ENCODE measurements at places on chromosomes 5 and 9.

DNA sequence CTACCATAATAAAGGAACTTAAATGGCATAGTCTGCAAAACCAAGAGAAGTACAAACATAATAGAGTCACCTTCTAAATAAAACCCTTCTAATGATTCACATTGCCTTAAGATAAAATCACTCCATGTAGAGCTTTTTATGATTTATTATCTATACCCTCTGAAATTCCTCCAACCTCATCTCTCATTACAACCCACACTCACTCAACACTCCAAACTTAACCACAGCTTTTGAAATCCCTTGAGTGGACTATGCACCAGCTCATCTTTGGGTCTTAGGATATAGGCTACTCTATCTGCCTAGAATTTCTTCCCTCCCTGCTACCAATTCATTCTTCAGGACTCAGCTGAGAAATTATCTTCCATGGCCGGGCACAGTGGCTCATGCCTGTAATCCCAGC lies 122.5 kb downstream of the CETN3 start:
- no peak for DNase-seq

- DNase-seq, result no peak
Observed at GRCh38 chr5:3007577-3007976, 256.1 kb upstream of the IRX2 start.

DNA sequence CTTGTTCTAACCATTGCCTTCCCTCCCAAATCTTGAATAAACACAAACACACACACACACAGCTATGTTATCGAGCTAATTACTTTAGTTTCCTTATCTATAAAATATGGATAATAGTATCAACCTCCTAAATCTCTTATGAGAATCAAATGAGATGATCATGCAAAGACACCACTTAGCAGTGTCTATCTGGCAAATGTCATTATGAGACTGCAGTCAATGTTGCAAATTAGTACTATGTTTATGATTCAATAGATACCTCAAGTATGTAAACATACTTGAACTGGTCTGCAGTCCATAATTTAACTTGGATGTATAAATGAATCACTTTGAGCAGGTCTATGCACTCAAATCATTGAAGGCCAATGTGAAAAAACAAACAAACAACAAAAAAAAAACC lies 22.2 kb upstream of the ERAP2 start:
- no peak for DNase-seq

DNA sequence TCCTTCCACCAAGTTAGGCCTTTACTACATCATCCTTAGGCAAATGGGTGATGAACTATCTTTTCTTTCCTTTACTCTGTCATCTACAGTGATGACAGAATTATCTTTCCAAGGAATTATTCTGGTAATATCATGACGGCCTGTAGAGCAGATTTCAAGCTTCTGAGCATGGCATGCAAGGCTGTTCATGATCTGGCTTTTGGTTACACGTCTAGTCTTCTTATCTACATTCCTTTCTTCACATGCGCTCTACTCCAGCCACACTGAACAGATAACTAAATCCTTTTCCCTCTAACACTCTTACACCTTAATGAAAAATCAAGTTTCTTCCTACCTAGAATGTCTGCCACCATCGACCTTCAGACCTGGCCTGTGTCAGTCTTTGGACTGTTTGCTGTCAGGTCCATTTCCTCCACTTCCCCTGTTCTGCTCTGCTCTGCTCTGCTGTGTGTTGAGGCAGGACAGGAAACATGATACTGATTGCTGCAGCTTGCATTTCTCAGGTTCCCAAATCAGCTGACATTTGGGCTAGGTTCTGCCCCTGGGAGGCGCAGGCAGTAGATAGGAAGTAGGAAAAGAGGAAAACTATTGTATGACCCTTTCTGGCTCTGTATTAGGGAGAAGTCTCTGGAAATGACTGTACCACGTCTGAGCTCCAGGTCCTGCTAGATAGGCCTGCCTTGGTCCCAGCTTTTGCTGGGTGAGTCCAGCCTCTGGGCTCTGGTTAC lies 4.2 kb downstream of the SCGB3A2 start:
- no peak for DNase-seq

GRCh38 chr9:137764981-137765380 lies 112.6 kb upstream of the CACNA1B start:
- no peak for DNase-seq

- no peak for DNase-seq
Observed at GRCh38 chr5:173448856-173449255, 120.6 kb upstream of the STC2 start.

DNA sequence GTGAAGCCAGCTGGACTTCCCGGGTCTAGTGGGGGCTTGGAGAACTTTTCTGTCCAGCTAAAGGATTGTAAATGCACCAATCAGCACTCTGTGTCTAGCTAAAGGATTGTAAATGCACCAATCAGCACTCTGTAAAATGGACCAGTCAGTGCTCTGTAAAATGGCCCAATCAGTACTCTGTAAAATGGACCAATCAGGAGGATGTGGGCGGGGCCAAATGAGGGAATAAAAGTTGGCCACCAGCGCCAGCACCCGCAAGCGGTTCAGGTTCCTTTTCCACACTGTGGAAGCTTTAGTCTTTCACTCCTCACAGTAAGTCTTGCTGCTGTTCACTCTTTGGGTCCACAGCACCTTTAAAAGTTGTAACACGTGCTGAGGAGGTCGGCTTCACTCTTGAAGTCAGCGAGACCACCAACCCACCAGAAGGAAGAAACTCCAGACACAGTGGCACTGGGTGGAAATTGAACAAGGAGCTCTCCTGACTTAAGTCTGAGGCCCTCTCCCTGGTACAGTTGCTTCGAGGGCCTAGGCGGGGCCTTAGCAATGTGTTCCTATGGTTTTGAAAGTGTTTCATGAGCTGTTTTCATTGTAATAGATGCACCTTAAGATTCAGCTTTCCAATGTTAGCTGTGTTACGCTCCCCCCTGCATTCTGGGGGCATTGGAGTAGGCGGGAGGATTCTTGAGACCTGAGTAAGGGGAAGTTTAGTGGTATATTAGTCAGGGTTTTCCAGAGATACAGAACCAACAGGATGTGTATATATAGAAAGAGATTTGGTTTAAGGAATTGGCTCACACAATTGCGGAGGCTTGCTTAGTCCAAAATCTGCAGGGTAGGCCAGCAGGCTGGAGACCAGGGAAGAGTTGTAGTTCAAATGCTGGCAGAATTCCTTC lies 21.5 kb upstream of the MYO10 start:
- DNase-seq, result no peak

- no peak for DNase-seq
Observed at GRCh38 chr5:81909677-81910076, 62.1 kb upstream of the ATG10 start.

DNA sequence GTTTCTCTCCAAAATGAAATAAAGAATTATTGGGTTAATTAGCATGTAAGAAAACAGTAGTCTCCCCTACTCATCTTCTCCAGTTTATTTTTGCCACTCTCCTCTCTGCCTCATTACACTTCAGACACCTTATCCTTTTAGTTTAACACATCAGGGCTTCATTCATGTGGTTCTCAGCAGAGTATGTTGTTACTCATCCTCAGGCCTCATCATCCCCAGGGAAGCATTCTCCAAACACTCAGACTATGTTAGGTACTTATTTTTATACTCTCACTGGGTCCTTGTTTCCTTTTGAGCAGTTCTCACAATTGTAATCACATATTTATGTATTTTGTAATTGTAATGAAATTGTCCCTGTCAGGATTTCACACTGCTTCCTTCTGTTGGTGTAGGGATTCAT lies 470.5 kb downstream of the PDE4D start:
- no peak for DNase-seq

- no peak for DNase-seq
Observed at GRCh38 chr9:104866191-104866590, 61.8 kb downstream of the ABCA1 start.

- no peak for DNase-seq
Observed at GRCh38 chr9:75666856-75667554, 223.5 kb upstream of the PCSK5 start.

DNA sequence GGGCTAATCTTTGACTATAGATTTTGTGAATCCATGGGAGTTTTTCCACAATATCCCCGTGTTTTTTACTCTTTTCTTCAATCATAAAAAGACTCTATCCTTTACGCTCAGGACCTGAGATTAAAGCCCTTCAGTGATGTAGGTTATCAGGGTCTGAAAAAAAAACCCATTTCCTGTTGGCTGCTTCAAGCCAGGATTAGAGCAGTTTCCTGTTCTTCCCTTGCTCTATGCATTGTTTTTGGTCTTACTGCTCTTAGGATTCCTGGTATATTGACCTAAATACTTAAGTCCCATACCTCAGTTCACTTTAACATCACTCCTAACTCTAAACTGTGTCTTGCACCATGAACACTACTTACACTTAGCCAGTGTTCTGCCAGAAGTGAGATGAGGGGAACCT lies 319.3 kb upstream of the CHD1 start:
- DNase-seq, result no peak

DNA sequence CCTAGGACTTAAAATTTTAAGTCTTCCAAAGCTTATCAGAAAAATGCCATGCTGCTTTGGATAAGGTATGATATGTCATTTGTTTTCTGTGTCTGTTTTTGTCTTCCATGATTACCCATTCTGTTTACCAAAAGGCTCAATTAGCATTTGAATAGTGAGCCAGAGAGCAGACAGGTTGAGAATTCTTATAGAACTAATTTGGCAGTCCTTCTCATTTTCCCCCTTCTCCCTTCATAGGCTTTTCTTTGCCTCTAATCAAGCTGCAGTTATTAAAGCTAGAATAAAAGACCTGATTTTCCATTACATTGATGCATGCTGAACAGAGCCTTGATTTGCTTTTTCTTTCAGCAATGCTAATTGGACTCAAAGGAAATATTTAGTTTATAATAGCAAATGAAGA lies 993.0 kb downstream of the MAT2B start:
- no peak for DNase-seq

GRCh38 chr9:129142138-129142935 lies 31.1 kb downstream of the PTPA start:
- DNase-seq, result no peak

DNA sequence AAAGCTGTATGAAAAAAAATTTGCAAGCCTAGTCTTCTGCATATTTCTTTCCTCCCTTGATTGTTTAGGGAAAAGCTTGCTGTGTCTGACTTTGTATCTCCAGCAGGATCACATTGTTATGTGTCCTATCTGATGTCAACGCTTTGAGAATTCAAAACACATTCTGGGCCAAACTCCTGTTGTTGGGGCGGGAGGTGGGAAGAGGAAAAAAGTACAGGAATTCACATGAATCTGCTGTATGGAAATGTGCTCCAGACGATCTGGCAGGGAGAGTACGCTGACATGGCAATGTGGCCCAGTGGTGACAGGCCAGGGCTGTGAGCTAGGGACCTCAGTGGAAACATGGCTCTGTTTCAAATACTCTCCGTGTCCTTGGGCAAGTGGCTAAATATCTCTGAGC lies 87.4 kb upstream of the GNA14 start:
- DNase-seq, result no peak

DNA sequence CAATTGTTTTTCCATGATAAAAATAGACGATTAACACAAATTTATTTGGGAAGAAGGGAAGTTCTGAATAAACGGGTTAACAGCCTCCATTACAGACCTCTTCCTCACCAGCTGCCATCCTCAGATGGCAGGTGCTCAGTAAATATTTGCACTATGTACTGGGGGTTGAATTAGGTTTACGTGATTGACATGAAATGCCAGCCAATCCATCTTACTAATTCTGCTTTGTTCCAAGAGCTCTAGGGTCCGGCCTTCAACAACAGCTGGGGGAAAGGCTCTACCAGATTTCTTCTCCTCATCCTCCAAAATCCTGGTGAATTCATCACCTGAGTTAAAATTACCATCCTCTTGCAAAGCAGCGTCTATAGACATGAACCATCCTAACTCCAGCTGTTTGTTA lies 104.6 kb downstream of the MTX3 start:
- DNase-seq, result no peak

DNA sequence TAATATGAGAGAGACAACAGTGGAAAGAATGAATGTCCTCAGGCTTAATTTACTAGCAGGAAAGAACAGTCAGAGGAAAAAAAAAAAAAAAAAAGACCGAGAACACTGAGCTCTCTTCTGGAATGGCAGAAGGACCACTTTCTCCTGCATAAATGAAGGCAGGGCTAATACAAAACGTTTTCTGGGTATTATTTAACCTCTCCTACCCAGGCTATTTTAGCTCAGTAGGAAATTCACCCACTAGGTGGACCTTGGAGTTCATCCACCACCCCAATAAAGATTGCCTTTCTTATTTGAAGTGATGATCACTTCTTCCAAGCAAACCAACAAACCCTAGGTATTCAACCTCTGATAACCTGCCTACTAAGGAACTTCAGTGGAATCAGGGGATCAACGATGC lies 3.7 kb downstream of the GLIS3 start:
- no peak for DNase-seq

- DNase-seq, result peak; percentile 32
Observed at GRCh38 chr9:132487351-132487791, 77.4 kb downstream of the CFAP77 start.

DNA sequence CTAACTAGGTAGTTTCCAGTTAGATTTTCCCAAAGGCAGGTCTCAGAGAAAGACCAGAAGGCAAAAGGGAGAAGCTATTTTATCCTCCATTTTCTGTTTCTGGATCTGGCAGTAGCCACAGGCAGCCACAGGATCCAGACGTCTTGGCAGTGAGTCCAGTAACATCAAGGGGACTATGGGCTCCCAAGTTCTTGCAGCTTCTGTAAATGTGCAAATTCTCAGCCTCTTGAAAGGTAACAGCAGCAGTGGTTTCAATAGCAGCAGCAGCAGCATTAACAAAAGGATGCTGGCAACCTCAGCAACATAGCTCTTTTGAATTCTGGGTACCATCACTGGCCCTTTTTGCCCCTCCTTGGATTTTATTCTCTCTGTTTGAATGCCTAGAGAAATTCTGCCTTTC lies 27.1 kb upstream of the IL33 start:
- no peak for DNase-seq

DNA sequence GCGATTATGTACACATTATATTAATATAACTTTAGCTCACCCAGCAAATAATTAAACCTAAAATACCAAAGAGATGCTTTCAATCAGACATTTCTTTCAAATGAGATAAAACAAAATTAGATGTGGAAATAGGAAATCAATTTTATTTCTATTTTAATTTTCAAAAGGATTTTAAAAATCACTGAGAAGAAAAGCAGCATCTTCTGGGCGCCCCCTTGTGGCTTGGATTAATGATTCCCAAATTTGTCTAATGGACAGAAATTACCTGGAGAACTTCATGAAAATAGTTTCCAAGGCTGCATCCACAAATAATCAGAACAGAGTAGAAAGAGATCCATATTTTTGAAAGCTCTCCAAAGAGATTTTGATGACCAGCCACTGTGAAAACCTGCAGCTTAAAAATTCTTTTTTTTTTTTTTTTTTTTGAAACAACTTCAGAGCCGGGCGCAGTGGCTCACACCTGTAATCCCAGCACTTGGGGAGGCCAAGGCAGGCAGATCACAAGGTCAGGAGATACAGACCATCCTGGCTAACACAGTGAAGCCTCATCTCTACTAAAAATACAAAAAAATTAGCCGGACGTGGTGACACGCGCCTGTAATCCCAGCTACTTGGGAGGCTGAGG lies 50.9 kb upstream of the CEMIP2 start:
- DNase-seq, result peak; percentile 55

- no peak for DNase-seq
Observed at GRCh38 chr5:14209836-14210235, 66.7 kb downstream of the TRIO start.

Data from effector memory CD8-positive, alpha-beta T cell (primary cell).